ENCODE measurements at places on chromosomes 16 and 17.
A peak's percentile ranks its signal among the peaks of the same experiment; 100 is the strongest.

DNA sequence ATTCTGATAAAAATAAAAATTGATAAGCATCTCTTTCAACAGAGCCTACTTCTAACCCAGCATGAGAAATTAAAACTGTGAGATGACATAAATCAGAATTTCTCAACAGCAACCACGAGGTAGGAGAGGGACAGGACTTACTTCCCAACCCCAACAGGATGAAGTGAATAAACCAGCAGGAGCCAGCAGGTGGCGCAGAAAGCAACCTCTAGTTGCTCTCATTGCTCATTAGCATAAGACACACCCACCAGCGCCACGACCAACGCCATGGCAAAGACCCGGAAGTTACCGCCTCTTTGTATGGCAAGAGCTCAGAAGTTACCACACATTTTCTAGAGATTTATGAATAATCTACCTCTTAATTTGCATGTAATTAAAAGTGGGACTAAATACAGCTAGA, 189.4 kb upstream of the CDH8 start:
- peak; percentile 71 for DNase-seq

GRCh38 chr16:15817446-15817845, 39.4 kb downstream of the MYH11 start:
- no peak for DNase-seq

- no peak for DNase-seq
Measured at GRCh38 chr16:85479972-85480726, 133.0 kb upstream of the GSE1 start.

- DNase-seq = no peak
Measured at GRCh38 chr17:75723171-75723930, 2.1 kb downstream of the ITGB4 start.

- no peak for DNase-seq
Measured at GRCh38 chr17:1398931-1399678, 917 bp downstream of the YWHAE start.

DNA sequence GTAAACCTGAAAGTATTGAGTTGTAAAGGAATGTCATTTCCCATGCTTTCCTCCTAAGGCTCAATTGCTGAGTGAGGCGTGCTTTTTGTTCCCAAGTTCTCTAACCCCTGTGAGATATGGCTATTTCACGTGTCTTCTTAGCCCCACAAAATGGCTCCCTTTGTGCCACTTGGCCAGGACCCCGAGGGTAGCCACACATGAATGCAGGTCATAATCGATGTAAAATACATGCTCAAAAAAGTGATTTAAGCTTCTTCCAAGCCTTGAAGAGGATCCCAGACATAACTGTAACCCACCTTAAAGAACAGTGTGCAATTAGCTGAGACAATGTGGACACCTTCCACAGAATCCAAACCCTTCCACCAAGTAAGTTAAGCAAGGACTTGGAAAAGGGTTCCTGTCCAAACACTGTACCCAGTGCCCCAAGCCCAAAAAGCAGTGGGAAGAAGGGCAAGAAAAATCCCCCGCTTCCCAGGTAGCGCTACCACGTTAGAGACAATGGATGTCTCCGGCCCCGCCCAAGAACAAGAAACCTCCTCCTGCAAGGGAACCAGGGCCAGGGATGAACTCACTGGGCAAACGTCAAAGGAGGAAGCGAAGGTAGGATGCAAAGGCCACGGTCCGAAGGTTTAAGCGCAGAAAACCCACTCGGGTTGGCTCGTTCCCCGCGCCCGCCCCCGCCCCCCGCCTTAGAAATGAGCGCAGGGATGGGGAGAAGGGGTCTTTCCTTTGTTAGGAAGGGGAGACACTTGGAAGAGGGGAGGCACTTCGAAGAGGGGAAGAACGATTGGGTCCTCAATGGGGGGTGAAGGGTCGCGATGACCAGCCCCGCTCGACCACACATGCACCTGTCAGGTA, 1.2 kb downstream of the JPT1 start:
- DNase-seq = peak; percentile 77

DNA sequence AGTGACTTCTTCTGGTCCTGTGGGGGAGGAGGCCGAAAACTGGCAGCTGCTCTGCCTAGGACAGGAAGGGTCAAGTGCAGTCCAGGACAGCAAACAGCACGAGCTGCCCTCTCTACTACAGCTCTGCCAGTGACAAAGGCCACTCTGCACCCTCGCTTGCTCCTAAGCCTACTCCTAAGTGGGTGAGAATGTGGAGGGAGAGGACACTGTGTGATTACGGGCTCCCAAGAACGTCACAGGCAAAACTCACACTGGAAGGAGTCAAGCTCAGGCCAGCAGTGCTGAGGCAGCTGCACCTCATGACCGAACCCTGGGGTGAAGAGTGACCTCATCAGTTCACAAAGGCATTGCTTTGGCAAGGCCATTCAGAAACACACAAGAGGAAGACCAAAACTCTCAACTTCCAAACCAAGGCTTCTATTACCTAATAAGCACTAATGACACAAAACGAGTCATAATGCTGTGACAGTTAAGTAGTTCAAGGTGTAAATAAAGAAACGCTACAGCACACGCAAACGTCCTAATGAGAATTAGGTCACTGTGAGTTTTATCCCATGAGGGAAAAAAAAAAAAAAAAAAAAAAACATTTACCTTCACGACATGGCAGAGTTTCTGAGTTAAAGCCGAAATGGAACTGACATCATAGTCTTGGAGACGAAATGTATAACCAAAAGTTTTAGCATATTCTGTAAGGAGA, 35.1 kb downstream of the MARF1 start:
- no peak for DNase-seq

- DNase-seq = peak; percentile 78
Measured at GRCh38 chr17:81917565-81918332, at the start of gene SIRT7. Gene SIRT7 (minus strand): TSS chr17:81918176. CDS start chr17:81918131, 45 bp downstream.

DNA sequence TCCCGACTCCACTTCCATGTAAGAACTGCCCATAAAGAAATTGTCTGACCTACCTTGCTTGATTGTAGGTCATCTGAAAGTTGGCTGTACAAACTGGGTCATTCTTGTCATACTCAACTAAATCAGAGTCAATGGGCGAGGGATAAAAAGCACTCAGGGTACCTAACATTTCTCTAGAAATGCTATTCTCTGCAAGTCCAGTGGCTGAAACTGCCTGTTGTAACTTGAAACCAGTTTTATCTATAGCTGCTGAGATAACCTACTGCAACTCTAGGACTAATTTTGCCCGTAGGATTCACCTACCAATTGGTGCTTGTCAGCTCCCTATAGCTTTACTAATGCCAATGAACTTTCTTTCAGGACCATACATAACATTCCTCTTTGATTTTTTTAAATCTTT, 100.1 kb upstream of the GRIN2A start:
- no peak for DNase-seq

DNA sequence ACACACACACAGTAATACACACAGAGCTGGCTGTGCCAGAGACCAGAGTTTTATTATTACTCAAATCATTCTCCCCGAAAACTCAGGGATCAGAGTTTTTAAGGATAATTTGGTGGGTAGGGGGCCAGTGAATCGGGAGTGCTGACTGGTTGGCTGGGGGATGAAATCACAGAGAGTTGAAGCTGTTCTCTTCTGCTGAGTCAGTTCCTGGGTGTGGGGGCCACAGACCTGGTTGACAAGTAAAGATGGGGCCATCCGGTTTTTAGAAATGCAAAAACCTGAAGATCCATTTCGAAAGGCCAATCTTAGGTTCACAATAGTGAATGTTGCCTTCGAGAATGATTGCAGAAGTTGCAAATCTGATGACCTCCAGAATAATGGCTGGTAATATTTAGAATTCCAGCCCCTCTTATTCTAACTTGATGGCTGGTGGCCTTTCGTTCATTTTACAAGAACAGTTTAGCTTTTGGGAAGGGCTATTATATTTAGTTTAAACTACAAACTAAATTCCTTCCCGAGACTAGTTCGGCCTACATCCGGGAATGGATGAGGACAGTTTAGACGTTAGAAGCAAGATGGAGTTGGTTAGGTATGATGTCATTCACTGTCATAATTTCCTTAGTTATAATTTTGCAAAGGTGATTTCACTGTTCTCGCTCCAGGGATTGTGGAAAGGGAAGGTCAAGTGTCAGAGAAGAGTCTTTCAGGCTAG, 123.2 kb downstream of the KCNJ18 start:
- DNase-seq = no peak

DNA sequence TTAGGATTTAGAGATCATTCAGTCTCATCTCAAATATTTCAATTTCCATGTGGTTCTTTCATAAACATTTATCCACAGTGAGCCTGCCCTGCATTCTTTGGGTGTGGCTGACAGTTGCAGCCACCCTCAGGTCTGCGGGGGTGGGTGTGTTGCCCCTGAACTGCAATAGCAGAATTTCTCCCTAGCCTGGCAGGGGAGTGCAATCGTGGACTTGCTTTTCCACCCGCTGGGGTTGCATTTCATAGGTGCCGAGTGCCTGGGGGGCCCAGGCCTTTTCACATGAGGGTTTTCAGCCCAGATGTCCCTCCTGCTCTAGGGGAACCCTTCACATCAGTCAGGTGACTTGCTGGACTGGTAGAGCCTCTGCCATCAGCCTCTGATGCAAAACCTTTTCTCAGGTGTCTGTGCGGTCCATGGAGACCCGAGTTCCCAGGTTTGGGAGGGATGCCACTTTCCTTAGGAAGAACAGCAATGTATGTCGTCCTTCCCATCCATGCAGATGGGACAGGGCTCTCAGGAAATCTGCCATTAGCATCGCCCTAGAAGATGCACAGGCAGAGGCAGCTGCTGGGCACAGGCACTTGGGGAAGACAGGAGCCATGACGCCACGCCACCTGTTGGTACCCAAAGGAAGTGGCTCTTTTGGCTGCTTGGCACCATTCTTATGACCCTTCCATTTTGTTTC, 2.4 kb upstream of the USP36 start:
- peak; percentile 80 for DNase-seq

DNA sequence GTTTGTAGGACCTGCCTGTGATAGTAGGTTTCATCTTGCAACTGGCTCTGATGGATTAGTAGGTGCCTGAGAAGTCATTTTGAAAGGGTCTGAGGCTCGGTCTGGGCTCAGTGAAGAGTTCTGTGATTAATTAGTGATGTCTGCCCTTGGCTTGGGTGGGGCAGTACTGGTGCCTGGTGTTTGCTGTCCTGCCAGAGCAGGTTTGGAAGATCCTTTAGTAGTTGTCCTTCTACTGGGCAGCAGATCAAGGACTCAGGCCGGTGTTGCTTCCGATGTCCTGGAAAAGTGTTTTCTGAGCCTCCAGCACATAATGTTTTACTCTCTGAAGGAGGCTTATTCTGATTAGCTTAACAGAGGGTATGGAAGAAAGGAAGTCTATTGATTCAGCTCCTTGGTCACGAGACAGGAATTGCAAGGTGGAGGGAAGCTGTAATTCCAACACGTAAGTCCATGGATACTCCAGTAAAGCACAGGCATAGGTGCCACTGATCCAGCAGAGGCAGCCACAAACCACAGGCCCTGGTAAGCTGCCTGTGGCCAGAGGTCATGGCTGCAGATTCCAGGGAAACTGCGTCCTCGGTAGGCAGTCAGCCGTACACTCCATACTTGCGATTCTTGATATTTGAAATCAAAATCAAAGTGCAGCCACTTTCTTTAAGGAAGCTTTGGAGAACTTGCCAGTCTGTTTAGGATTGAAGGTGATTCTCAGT, 18.7 kb downstream of the HLF start:
- DNase-seq = no peak

DNA sequence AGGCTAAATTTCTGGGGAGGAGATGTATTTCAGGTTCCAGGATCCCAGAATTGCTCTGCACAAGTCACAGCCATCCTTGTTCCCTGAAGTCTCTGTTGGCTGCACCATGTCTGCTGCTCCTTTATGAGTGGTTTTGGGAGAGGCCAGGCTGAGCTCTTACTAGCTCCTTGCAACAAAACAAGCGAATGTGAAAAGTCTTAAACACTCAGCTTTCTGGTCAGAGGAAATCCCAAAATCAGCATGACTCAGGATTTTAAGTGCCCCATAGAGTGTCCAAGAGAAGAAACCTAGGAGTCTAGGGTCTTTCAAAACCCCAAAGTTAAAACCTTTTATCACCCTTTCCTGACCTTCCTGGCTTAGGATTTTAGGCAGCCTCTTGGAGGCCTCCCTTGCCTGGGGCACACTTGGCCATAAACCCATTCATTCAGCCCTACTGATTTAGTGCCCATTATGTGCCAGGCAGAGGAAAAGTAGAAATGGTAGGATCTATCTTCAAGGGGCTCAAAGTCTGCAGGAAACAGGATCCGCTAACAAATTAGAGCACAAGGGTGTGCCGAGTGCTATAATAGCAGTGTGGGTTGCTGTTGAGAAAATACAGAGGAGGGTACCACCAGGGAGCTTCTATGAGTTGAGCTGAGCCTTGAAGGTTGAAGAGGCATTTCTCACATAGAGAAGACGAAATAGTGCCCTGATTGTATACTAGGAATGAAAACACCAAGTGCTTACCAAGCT, 36.9 kb downstream of the SOST start:
- DNase-seq = no peak

DNA sequence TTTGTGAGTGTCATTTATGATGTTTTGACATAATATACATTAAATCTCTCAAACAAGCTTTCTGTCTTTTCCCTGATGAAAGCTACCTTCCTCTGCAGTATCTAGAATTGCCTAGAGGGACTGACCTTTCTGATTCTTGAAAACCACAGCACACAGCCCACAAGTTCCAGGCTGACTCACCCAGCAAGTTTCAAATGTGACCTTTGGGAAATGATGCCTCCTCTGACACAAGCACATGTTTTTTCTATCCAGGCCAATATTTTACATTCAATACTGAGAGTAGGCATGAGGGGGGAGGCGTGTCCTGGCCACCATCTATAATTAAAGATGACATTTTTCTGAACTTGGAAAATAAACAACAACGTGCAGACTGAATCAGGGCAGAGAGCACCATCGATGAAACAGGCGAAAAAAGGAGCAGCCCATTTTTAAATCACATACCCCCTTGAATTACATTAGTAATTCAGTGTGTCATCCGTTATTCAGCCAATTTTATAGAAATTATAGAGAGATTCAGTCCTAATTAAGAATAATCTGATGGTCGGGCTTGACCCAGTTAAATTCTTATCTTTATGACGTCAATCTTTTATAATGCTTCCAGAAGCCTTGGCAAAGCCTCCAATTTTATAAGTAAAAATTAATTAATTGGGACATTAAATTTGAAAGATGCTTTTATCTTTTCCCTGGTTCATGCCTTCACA, 292.6 kb upstream of the CDH11 start:
- no peak for DNase-seq

GRCh38 chr16:88827727-88828126, 16.0 kb upstream of the APRT start:
- no peak for DNase-seq

GRCh38 chr16:66840883-66841282, 3.3 kb upstream of the CA7 start:
- DNase-seq = no peak

GRCh38 chr17:68613739-68614298, 12.7 kb upstream of the FAM20A start:
- peak; percentile 80 for DNase-seq

Measured in AML-193 (cell line).